ENCODE measurements at places on chromosomes 5 and 9.

DNA sequence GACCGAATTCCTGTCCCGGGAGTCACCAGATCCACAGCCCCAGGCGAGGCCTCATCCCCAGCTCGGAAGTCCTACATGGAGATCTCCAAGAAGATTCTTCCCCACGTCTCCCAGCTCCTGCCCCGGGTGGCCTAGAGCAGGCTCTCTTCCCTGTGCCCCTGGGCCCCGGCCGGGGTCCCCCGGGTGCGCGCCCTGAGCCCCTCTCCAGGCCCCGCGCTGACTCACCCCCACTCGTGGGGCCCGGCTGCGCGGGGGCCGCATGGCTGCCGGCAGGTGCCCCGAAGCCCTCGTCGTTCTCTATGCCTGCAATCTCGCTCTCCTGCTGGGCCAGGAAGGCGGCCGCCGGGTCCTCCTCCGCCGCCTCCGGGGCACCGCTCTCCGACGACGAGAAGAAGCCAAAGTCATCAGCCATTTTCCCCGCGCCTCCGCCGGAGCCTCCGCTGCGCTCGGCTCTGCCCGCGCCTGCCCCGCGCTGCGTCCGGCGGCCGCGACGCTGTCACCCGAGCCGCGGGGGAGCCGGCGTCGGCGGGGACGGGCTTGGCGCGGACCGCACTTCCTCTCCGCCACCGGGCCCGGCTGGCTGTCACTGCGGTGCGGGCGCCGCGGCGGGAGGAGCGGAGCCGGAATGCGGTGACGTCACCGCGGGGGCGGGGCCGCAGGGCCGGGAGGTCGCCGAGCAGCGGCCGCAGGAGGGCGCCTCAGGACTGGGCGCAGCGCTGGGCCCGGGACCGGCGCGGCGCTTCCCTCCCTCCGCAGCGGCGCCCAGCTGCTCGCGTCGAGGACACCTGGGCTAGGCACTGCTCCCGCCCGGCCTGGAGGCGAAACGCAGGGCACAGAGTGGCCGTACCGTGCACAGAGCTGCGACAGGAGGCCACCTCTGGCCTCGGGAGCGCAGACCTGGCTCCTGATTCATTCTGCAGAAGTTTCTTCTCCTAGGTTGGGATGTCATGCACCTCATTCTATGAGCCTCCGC, at the start of gene CLTB:
TSS of gene CLTB (minus strand) at position 588 of the 973 bp plus-strand sequence. CDS start at position 412, 176 bp downstream.
- peak; percentile 71 for DNase-seq

DNA sequence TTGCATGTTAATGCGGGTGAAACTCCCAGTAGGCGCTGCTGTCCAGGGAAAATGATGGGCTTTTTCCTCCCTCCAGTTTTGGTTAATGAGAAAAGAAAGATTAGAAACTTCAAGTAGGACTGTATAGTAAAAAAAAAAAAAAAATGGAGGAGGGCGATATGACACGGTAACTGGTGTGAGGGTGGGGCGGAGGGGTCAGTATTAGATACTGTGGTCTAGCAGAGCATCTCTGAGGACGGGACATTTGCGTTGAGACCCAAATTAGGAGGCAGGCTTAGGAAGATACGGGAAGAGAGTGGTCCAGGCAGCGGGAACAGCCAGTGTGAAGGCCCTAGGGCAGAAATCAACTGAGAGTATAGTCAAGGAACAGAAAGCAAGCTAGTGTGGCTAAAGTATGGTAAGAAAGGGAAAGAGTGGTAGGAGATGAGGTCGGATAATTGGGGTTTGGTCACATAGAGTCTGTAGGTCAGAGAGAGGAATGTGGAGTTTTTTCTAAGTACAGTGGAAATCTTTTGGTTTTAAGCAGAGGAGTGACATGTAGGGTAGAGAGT, 707 bp downstream of the RMND5B start:
- DNase-seq: no peak

GRCh38 chr9:109487247-109487646, 10.9 kb downstream of the PTPN3 start:
- no peak for DNase-seq

DNA sequence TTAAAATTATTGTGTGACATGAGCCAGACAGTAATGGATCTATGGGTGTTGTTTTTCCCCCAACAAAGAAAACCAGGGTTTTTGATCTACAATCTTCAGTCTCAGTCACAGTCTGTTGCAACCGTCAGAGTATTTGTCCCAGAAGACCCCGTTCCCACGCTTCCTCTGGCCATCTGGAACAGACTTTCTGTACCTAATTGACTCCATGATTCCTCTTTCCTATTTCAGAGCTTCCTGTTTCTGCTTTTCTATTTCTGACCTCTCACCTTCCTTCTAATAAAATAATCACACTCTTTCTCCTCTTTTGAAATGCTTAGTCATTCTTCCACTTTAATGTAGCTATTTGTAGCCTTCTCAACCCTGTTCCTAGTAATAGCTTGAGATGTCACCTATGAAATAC, 1044.8 kb downstream of the DTWD2 start:
- no peak for DNase-seq

- no peak for DNase-seq
Measured at GRCh38 chr9:117451311-117451710, 36.5 kb upstream of the ASTN2 start.

- DNase-seq: no peak
Measured at GRCh38 chr9:77997611-77998284, 33.9 kb downstream of the GNAQ start.

DNA sequence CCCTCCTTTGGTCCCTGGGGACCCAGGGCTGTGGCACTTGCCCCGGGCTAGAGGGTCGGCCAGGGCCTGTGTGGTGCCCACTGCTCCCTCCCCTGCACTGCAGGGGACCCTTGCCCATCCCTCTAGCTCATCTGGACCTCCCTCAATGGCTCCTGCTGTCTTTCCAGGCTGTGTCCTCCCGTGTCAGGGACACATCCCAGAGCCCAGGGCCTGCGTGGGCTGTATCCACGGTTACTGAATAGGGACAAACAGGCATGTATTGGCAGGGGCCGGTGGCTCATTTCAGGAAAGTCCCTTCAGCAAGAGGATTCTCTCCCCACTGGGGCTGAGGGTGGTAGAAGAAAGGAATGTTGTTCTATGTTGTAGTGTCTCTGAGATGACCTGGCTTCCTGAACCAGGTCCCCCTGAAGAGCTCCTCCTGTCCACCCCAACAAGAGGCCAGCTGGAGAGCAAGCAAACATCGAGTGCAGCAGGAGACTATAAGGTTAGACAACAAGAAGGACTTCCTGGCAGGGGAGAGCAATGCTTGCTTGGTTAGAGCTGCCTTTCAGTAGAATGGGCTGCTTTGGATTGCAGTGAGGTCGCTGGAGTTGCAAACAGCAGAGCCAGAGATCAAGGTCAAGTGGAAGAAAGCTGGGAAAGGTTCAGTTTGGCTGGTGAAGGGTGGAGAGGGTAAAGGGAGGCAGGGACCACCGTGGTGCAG, 1.0 kb upstream of the CRB2 start:
- DNase-seq: no peak

GRCh38 chr9:132590318-132591182, 8.1 kb downstream of the BARHL1 start:
- no peak for DNase-seq

DNA sequence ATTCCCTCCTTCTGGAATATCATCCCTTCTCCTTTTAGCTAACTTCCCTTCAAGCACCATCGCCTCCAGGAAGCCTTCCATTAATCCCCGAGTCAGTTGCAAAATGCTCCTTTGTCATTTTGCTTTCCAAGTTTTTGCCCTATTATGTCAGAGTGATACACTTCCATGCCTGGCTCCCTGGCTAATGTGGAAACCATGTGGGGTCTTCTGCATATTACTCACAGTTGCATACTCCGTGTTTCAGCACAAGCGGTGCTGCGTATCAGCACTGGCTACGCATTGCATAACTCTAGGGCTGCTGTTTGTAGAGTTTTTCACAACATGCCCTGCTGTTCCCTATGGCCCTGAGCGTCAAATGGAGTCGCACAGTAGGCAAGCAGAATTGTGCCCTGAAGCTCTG, 1.9 kb downstream of the TEX53 start:
- DNase-seq: no peak

GRCh38 chr5:95411474-95411873, 20.3 kb downstream of the FAM81B start:
- DNase-seq: no peak

GRCh38 chr9:3956081-3956671, 343.7 kb downstream of the GLIS3 start:
- DNase-seq: no peak

DNA sequence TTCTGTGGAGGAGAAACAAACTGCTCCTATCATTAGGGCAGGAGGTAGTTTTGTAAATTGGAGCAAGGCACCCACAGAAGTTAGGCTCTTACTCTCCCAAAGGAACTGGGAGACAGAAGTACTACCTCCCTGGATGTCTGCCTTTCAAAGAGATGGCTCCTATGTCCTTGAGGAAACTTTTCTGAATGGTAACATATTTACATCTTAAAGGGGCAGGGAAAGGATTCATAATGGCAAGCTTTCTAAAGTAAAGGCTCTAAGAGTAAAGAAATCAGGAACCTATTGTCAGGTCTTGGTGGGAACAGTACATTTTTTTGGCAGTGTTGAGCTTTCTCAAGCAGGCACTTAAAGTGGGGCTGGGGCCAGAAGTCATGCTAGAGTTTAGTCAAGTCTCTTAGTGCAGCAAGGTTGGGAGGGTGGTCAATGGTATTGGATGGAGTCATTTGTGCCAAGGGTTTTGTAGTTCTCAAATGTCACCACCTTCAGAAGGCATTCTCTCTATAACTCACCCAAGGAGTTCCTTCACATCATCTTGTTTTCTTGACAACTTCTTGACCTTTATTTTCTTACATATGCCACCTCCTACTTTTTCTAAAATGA, 26.3 kb upstream of the NDFIP1 start:
- no peak for DNase-seq
